Fibroblast of the aortic adventitia (primary cell): ENCODE measurements at places on chromosomes 16 and 17. TPM values are rescaled to one million over a fixed set of nuclear protein-coding genes. Genes with fewer than 3 reads are reported as not detected.

The CDH8 gene
- 1.6 TPM in 1 of 2 replicates, not detected in the other for total RNA-seq

The TMEM235 gene
- total RNA-seq = not detected in 2 replicates

The VPS4A gene
- 24.6 and 31.2 TPM in 2 replicates for total RNA-seq

The LDAF1 gene
- total RNA-seq = 73.6 and 83.0 TPM in 2 replicates

The HNF1B gene
- not detected in 2 replicates for total RNA-seq

The MYH2 gene
- 0.25 TPM in 1 of 2 replicates, not detected in the other for total RNA-seq

DNA sequence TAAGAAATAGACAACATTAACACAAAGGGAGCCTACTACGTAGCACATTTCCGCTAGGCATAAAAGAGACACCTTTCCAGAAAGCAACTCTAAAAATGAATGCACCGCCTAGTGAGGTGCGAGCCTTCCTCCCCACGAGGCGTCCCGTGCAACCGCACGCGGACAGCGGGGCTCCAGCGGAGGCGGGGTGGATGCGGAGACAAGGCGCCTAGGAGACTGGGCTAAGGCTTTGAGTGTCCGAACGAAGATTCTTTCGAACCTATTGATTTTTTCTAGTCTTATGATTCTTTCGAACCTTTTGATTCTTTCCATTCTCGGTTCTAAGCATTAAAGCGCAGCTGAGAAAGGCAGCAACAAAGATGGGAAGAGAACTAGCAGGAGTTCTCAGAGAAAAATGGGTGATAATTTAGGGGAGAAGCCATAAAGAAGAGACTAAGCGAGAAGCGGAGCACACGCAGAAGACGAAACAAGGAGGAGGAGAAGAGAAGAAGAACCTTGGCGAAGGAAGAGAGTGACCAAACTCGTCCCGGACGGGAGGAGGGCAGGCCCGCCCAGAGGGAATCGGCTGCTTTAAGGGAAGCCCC, 394 bp upstream of the CPD start:
- DNase-seq = no peak

DNA sequence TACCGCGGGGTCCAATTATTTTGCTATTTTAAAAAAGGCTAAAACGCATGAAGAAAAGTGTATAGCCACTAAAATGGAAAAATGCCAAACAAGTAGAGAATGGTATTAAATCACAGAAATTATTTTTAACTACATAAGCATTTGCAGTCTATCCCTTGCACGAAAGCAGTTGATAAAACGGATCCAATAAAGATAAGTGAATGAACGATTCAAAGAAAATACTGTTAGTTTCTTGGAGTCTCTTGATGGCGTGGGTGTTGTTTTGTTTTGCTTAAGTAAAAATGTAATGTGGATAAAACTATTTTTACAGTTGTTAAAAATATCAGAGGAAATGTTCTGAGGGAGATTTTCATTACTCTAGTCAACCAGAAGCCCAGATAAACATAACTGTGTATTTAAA, 9.3 kb downstream of the HS3ST3A1 start:
- DNase-seq = peak; percentile 93

GRCh38 chr16:23584186-23585076, 11.7 kb downstream of the NDUFAB1 start:
- no peak for DNase-seq

DNA sequence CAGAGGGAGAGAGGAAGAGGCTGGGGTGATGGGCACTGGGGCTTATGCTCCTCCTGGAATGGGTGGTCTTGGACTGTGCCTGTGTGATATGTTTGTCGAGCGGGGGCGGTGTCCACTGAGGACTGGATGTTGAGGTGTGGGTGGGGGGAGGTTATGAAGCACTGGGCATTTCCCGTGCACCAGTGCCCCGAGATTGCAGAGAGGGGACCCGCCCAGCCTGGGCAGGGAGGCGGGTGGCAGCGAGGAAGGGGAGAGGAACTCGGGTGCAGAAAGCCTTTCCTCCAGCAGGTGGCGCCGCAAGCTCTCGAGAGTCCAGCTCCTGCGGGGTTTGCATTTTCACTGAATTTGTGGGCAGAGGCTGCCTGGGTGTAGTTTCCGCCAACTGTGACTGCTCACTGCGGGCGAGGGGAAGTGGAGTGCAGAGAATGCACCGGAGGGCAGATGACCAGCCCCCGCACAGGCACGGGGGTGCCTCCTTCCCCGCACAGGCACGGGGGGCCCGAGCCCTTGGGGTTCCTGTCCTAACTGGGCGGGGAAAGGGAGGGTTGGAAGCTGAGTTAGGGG, 190.6 kb downstream of the SEC14L1 start:
- DNase-seq = peak; percentile 91
